T-helper 17 cell (primary cell): ENCODE measurements at places on chromosomes 5 and 9. TPM values are rescaled to one million over a fixed set of nuclear protein-coding genes. Genes with fewer than 3 reads are reported as not detected.

Gene ZFP2
- total RNA-seq: 0.52 TPM

Gene PARP8
- total RNA-seq: 204 TPM

DNA sequence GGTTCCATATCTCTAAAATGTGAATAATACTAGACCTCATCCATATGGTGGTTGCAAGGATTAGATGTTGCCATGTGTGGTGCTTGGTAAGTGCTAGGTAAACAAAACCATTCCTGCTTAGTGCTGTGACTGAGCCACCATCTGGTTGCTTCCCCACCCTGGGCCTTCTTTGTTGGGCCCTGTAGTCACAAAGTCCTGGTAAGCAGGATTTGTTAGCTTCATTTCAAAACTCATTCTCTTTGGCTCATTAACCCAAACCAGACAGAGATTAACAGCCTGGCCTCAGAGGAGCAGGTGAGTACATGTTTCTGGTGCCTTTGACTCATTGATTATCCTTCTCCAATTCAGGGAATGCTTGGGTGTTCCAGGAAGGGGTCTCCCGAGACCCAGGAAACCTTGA, 240.2 kb downstream of the ARHGAP26 start:
- no peak for DNase-seq

Gene IL33
- not detected for total RNA-seq

- no peak for DNase-seq
Observed at GRCh38 chr5:129541648-129542251, 81.7 kb downstream of the ADAMTS19 start.

- DNase-seq: peak; percentile 65
Observed at GRCh38 chr5:175652741-175653663, 4.9 kb upstream of the HRH2 start.

Gene ADAMTSL2
- not detected for total RNA-seq

Gene EPB41L4B
- total RNA-seq: not detected

Gene PPP2R2B
- 6.9 TPM for total RNA-seq

- no peak for DNase-seq
Observed at GRCh38 chr9:71183251-71183650, 61.8 kb upstream of the TRPM3 start.
